Type B pancreatic cell (in vitro differentiated cells): ENCODE measurements at places on chromosomes 16 and 17. TPM values are rescaled to one million over a fixed set of nuclear protein-coding genes. Genes with fewer than 3 reads are reported as not detected.

- DNase-seq: no peak
- H3K27ac ChIP-seq: no peak overlapping the region
- H3K4me3 ChIP-seq: no peak overlapping the region
- H3K4me1 ChIP-seq: peaks cover 10% of the 10 kb centered on the region
Measured at GRCh38 chr17:78396441-78397337, 18.2 kb downstream of the PGS1 start.

GRCh38 chr16:1378804-1379303 is 27.1 kb downstream of the GNPTG start:
- H3K27ac ChIP-seq: peak overlapping the region; percentile 91
- no peak for DNase-seq
- peaks cover 4% of the 10 kb centered on the region for H3K27me3 ChIP-seq
- H3K36me3 ChIP-seq: no peaks in the 10 kb centered on the region
- H3K4me3 ChIP-seq: peak overlapping the region; percentile 85

DNA sequence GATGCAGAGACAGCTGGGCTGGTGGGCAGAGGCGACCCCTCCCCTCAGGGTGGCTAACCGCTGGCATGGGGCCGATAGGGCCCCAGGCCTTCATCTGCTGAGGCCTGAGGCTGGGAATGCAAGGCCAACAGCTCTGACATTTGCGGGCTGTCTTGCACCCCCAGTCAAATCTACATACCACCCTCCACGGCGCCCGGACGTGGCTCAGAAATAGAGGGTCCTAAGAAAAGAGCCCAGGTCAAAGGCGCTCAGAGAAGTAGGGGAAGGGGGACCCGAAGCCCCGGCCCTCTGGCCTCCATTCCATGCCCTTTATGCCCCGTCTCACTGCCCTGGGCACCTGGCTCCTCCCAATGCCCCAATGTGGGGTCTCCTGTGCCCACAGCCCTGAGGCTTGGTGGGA is 142.3 kb downstream of the C16orf78 start:
- peaks cover 9% of the 10 kb centered on the region for H3K36me3 ChIP-seq
- no peaks in the 10 kb centered on the region for H3K27me3 ChIP-seq
- DNase-seq: no peak
- H3K4me1 ChIP-seq: peaks cover 8% of the 10 kb centered on the region
- H3K4me3 ChIP-seq: no peak overlapping the region

The IFI35 gene
- 6.6 and 8.8 TPM in 2 replicates for total RNA-seq

GRCh38 chr16:71542377-71542776 is 16.2 kb downstream of the CHST4 start:
- no peaks in the 10 kb centered on the region for H3K4me1 ChIP-seq
- no peaks in the 10 kb centered on the region for H3K36me3 ChIP-seq
- no peak overlapping the region for H3K27ac ChIP-seq
- H3K27me3 ChIP-seq: peaks cover 8% of the 10 kb centered on the region
- H3K4me3 ChIP-seq: no peak overlapping the region

- H3K27ac ChIP-seq: peak overlapping the region; percentile 60
- peaks cover 54% of the 10 kb centered on the region for H3K27me3 ChIP-seq
- H3K4me3 ChIP-seq: peak overlapping the region; percentile 98
- peaks cover 9% of the 10 kb centered on the region for H3K36me3 ChIP-seq
Measured at GRCh38 chr17:66302761-66303626, 581 bp downstream of the PRKCA start.

The NPTX1 gene
- 1.7 and 4.7 TPM in 2 replicates for total RNA-seq

DNA sequence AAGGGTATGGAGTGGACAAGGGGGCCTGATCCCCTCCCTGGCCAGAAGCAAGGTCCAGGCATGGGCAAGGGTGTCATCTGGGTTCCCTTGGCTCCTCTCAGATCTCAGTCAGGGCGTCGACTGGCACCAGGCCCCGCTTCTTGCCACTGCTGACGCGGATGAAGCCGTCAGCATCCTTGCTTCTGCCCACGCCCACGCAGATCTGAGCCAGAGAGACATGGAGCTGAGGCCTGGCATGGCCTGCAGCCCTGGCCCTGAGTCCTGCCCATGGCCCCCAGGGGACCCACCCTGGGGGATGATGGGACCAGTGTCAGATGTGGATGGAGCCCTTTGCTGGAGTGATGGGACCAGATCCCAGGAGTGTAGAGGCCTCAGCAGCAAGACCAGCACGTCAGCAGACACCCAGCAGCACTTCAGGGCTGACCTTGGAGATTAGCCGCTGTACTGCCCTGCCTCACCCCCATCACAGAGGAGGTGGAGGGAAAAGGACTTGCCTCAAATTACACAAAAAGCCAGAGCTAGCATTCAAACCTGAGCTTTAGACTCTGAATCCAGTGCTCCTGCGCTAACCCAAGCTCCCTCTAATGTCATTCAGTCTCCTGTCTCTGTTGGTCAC is 12.2 kb downstream of the RPL19 start:
- no peak overlapping the region for H3K4me3 ChIP-seq
- H3K36me3 ChIP-seq: no peaks in the 10 kb centered on the region
- peaks cover 80% of the 10 kb centered on the region for H3K27me3 ChIP-seq
- H3K4me1 ChIP-seq: peaks cover under 1% of the 10 kb centered on the region

GRCh38 chr16:19824216-19824615 is 60.4 kb downstream of the GPRC5B start:
- H3K4me3 ChIP-seq: no peak overlapping the region
- H3K27me3 ChIP-seq: no peaks in the 10 kb centered on the region
- no peaks in the 10 kb centered on the region for H3K4me1 ChIP-seq
- no peak overlapping the region for H3K27ac ChIP-seq

DNA sequence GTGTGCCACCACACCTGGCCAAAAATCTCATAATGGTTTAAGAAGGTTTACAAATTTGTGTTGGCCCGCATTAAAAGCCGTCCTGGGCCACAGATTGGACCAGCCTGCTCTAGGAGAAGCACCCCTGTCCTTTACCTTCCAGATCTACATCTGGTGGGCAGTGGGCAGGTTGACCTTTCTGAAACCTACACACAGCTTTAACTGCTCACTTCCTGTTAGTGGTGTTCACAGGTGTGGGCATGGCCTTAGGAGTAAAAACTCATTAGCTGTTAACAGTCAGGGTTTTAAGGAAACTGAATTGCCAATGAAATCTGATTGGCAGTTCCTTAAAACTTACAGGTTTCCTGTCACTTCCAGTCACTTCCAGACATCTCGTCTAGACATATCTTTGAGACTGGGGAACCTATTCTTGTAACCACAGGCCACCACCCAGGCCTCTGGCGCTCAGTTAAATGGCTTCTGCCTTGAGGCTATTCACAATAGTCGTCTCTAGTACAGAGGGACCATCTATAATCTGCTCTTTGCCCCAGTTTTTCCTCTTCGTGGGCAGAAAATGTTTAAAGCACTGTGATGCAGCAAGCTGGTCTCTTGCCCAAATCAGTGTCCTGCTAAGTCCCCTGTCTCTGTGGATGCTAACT is 29.3 kb downstream of the GNGT2 start:
- no peaks in the 10 kb centered on the region for H3K4me1 ChIP-seq
- H3K36me3 ChIP-seq: no peaks in the 10 kb centered on the region
- H3K4me3 ChIP-seq: no peak overlapping the region
- H3K27ac ChIP-seq: no peak overlapping the region

GRCh38 chr17:57121308-57122042 is 36.4 kb downstream of the AKAP1 start:
- DNase-seq: no peak
- no peak overlapping the region for H3K4me3 ChIP-seq
- H3K4me1 ChIP-seq: peaks cover 21% of the 10 kb centered on the region
- no peak overlapping the region for H3K27ac ChIP-seq

DNA sequence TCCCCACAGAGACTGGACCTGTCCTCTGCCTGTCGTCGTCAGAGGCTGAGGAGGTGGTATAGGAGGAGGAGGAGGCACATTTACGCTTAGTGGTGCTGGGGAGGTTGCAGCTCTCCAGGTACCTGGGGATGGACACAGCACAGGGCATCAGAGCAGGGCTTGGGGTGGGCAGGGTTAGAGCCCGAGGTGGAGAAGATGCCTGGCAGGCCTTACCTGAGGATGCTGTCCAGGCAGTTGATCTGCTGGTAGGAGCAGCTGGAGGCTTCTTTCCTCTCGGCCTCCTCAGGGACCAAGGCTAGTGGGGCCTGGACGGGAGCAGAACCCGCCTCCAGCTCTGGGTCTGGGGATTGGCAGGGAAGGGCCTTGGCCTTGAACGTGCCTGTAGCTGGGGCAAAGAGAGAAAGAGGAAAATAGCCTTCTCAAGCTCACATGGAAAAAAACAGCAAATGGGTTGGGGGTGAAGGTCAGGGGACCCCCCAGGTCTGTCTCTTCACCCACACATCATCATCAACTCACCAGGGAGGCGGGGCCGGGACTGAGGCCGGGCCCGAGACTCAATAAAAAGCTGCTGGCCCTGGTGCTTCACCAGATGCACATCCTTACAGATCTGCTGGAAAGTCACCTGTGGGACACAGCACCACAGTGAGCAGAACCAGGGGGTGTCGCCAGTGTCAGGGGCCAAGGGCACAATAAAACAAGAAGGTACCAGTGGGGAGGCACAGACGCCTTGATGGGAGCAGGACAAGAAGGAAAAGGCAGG is 5.6 kb downstream of the PER1 start:
- H3K4me1 ChIP-seq: no peaks in the 10 kb centered on the region
- no peak overlapping the region for H3K27ac ChIP-seq
- H3K36me3 ChIP-seq: no peaks in the 10 kb centered on the region
- H3K4me3 ChIP-seq: no peak overlapping the region

- H3K27me3 ChIP-seq: peaks cover 42% of the 10 kb centered on the region
- DNase-seq: no peak
- no peaks in the 10 kb centered on the region for H3K36me3 ChIP-seq
Measured at GRCh38 chr17:79019632-79020584, 4.1 kb upstream of the C1QTNF1 start.

GRCh38 chr16:81445966-81446906 is 1.6 kb downstream of the CMIP start:
- peaks cover 50% of the 10 kb centered on the region for H3K4me1 ChIP-seq
- peaks cover 6% of the 10 kb centered on the region for H3K27me3 ChIP-seq
- peak overlapping the region; percentile 95 for H3K27ac ChIP-seq
- peaks cover 14% of the 10 kb centered on the region for H3K36me3 ChIP-seq
- peak overlapping the region; percentile 96 for H3K4me3 ChIP-seq
- DNase-seq: no peak

GRCh38 chr17:81727324-81728031 is 15.4 kb downstream of the SLC25A10 start:
- DNase-seq: no peak
- H3K4me1 ChIP-seq: peaks cover 14% of the 10 kb centered on the region
- no peaks in the 10 kb centered on the region for H3K36me3 ChIP-seq
- H3K4me3 ChIP-seq: no peak overlapping the region
- H3K27ac ChIP-seq: no peak overlapping the region

- no peaks in the 10 kb centered on the region for H3K4me1 ChIP-seq
- DNase-seq: no peak
- peaks cover 8% of the 10 kb centered on the region for H3K27me3 ChIP-seq
- H3K27ac ChIP-seq: no peak overlapping the region
- H3K36me3 ChIP-seq: no peaks in the 10 kb centered on the region
- no peak overlapping the region for H3K4me3 ChIP-seq
Measured at GRCh38 chr16:13165024-13165423, 263.6 kb downstream of the SHISA9 start.

DNA sequence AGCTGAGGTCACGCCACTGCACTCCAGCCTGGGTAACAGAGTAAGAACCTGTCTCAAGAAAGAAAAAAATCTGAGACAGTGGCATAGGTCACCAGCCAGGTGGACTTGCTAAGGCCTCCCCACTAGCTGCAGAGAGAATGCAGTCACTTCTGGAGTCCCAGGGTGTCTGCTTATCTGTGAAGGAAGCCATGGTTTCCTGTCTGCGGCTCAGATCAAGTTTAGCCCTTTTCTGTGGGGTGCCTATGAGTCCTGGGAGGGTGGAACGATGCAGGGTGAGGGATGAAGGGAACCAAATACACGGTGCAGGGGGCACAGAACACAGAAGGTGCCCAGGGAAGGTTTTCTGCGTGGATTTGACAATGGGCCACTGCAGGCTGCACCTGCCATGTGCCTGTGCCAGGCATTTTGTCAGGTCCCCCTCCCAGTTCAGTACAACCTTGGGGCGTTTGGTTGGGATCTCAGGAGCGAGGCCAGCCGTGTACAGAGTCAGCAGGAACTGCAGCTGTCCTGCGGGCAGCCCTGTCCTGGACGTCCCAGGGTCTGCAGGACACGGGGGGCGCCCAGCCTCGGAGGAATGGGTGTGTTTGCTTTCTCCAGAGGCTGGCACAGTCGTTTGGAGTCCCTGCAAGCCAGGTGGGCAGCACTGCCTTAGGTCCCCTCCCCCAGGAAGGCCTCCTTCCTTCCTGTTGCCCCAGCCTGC is 41.8 kb downstream of the RAB11FIP4 start:
- H3K36me3 ChIP-seq: no peaks in the 10 kb centered on the region
- H3K27me3 ChIP-seq: peaks cover 7% of the 10 kb centered on the region
- no peak overlapping the region for H3K4me3 ChIP-seq
- H3K4me1 ChIP-seq: peaks cover 2% of the 10 kb centered on the region

DNA sequence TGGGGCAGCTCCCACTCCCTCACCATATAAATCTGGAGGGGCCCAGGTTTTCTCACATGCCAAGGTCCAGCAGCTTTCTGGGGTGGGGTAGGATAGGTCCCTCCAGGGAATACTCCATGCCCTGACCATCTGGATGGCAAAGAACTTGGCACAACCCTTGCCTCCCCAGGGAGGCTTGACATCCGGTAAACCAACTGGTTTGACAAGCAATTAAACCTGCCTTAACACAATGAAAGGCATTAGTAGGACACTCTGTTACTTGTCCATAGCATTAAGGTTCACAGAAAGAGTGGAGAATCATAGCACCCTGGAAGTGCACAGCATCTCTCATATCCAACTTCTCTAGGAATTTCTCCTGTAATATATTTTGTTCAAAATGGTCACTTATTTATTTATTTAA is 63.9 kb upstream of the MAF start:
- no peaks in the 10 kb centered on the region for H3K36me3 ChIP-seq
- no peak overlapping the region for H3K4me3 ChIP-seq
- no peaks in the 10 kb centered on the region for H3K4me1 ChIP-seq

GRCh38 chr16:30723725-30724355 is 24.4 kb upstream of the PHKG2 start:
- H3K4me1 ChIP-seq: no peaks in the 10 kb centered on the region
- no peak for DNase-seq
- no peaks in the 10 kb centered on the region for H3K27me3 ChIP-seq
- no peak overlapping the region for H3K4me3 ChIP-seq
- no peak overlapping the region for H3K27ac ChIP-seq

DNA sequence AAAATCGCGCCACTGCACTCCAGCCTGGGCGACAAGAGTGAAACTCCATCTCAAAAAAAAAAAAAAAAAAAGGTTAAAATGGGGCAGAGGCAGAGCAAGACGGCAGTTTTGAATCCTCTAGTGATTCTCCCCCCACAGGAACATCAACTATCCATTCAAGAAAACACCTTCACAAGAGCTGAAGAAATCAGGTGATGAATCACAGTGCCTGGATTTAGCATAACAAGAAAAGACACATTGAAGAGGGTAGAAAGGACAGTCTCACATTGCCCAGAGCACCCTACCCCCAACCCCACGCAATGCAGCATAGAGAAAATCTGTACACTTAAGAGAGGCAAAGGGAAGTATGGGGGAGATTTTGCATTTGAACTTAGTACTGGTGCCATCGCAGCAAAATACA is 28.8 kb upstream of the RNF43 start:
- H3K36me3 ChIP-seq: no peaks in the 10 kb centered on the region
- DNase-seq: no peak
- no peak overlapping the region for H3K4me3 ChIP-seq
- H3K27ac ChIP-seq: no peak overlapping the region
- H3K27me3 ChIP-seq: peaks cover 33% of the 10 kb centered on the region
- H3K4me1 ChIP-seq: peaks cover 3% of the 10 kb centered on the region
